Common myeloid progenitor, CD34-positive (primary cell): ENCODE measurements at places on chromosomes 2 and 18.

GRCh38 chr18:21000667-21001066 is 110.9 kb downstream of the ROCK1 start:
- DNase-seq = no peak

DNA sequence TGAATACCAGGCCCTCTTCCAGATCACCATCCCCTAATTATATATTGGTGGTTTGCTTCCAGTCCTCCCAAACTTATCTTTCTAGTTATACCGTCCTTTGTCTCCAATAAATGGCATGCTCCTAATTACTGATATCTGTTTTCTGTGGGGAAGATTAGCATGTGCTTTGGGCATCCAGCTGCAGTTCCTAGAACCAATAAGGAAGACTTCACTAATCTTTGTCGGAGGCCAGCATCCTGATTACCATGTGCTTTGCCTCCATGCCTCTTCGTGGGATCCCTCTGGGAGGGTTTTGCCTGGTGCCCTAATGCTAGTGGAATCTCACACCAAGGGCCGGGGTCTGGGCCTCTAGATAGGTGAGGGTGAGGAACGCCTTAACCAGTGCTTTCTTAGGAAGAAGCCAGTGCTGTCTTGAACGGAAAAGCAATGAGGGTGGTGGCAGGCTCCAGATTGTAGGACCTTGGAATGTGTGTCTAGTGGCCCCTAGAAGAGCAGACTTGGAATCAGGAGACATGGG is 47.7 kb downstream of the ACKR3 start:
- no peak for DNase-seq

DNA sequence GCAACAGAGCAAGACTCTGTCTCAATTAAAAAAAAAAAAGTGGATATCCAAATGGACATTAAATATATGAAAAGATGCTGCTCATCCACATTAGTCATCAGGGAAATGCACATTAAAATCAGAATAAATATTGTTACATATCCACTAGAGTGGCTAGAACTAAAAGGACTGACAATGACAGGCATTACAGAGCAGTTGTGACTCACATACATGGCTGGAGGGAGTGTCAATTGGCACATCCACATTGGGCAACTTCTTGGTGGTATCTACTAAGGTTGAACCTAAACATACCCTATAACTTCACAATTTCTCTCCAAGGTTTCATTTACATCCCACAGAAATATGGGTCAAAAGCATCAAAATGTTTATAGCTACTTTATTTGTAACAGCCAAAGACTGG is 14.0 kb upstream of the DNER start:
- DNase-seq = no peak

DNA sequence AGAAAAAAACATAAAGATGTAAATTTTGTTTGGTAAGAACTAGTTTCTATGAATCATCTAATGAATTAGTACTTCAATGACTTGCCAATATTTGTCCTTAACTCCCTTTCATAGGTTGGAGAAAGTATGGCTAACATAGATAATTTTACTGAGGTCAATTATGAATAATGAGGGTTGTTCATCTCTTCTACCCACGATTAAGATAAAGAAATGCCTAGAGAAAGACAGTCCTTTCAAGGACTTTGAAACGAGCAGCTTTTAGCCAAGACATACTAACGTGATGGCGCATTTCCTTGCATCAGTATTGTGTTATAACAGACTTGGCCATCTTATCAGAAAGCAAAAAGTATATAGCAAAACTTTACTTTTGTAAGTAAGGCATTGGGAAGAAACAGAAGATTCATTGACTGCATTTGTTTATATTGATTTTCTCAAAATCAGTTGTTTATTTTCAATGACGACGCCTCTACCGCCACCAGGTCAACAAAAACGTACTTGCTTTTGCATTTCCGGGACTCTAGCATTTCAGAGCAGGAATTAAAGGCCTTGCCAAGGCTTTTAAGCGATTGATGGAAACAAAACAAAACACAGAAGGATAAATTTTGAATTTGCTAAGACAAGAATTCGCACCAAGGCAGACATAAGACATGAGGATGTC is 961 bp downstream of the RBM43 start:
- DNase-seq = peak; percentile 65

DNA sequence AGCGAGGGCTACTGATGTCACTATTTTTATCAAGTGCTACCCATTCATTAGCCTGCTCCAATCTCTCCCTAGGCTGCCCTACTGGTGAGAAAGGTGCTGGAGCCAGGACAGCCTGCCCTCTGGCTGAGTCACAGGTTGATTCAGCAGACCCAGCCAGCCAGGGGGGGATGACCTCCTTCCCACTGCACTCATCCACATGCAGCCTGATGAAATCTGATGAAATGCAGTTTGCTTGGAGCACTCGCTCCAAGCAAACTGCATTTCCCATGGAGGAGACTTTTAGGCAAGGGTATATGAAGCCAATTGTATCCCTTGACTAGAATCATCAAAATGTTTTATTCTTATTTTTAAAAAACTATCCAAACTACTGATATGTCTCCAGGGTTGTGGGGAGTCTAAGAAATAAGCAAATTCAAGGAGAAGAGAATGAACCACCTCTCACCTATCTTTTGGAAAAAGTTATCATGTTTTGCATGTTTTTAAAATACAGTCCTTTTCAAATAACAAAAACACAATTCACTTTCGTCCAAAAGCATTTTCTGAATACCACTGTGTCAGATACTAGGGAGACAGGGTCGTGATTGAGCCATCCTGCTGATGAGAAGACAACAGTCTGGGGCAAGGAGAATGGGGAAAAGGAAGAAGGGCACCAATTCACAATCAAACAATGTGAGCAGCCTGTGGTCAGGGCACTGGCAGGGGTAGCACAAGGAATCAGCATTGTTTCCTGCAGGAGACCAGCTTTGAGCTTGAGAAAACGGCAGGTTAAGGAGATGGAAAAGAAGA is 128.3 kb downstream of the AFF3 start:
- no peak for DNase-seq

GRCh38 chr2:35787302-35788031 is 568.1 kb upstream of the CRIM1 start:
- DNase-seq = peak; percentile 14

- no peak for DNase-seq
Measured at GRCh38 chr2:172232708-172233396, 130.2 kb upstream of the DLX2 start.

DNA sequence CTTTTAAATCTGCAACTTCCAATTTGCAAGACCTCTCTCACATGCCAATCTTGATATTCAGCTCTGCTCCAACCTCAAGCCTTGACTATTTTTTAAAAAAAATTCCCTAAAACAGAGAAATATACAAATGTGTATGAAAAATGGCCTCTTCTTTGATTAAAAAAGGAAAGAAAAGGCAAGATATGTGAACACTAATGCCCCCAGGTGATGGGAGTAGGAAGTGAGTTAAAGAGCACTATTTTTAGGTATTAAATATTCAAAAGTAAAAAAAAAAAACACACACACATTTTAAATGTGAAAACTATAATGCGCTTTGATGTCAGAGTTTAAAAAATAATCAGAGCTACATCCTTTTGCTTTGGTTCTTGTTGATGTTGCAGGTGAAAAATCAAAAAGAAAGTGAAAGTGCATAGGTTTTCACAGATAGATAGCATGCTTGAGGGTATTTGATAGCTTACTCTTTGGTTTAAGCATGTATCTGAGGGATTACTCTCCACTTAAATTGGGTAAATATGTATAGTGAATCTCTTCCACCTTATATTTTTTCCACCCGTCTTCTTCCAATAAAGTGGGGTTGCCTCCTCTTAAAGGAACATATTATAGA is 406.0 kb upstream of the POU3F3 start:
- peak; percentile 33 for DNase-seq

DNA sequence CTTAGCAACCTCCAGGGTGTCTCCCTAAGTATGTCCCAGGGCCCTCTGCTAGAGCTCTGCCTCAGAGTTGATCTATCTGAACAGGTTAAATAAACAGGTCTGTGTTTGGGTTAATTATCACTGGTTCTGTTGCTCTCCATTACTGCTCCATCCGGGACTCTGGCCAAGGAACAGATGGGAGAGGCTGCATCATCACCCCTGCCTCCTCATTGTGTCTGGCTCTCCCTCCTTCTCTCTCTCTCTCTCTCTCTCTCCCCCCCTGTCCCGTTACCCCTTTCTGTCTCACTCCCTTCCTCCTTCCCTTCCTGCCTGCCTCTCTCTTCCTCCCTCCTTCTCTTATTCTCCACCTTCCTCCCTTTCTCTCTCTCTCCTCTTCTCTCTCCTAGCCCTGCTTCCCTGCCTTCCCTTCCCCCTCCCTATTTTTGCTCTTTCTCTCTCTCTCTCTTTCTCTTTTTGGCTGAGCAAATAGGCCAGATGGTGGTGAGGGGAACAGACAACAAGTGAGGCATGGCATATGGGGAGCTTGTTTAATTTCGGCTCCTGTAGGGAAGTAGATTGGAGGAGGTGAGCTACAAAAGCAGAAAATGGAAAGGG is 62.1 kb downstream of the SETBP1 start:
- DNase-seq = no peak

- DNase-seq = peak; percentile 57
Measured at GRCh38 chr2:208013285-208014178, 11.8 kb downstream of the PLEKHM3 start.

GRCh38 chr2:84925724-84926376 is 20.4 kb downstream of the TMSB10 start:
- peak; percentile 96 for DNase-seq

GRCh38 chr2:178947006-178947405 is 102.9 kb downstream of the CCDC141 start:
- no peak for DNase-seq

DNA sequence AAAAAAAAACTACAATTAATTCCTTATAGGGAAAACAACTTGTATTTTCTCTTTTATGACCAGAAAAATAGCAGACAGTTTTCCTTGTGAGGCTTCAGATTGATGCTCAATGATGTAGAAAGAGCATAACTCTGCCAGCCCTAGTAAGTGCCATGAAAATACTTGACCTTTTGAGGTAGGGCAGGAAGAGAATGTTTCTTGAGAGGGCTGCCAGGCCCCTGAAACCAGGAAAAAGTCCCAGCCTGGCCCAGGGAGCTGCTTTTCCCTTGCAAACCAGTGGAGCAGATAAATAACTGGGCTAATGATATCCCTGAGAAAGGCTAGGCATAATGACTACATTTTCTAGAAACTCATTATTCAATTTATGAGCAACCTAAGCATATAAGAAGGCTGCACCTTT is 126.8 kb downstream of the SLC8A1 start:
- DNase-seq = no peak

GRCh38 chr18:43876286-43876685 is 599.0 kb upstream of the SYT4 start:
- no peak for DNase-seq

- no peak for DNase-seq
Measured at GRCh38 chr2:138182937-138183312, 218.7 kb downstream of the HNMT start.

- peak; percentile 72 for DNase-seq
Measured at GRCh38 chr18:13382366-13382953, 163.9 kb downstream of the LDLRAD4 start.

DNA sequence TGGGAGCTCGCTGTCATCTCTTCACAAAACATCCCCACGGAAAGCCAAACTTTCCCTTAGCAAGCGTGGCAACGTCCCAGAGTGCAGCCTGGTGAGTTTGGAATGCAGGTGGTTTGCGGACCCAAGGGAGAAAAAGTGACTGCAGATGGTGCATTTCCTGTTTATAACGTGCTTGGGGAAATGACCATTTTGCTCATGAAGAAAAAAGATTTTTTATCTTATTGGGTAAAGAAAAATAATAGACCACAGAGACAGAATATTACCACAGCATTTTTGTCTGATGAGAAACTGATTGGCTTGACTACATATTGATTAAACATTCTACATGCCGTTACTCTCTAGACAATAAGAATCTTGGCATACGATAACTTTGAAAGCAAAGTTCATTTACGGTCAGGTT is 136.5 kb downstream of the COPS8 start:
- no peak for DNase-seq

- no peak for DNase-seq
Measured at GRCh38 chr18:48342581-48342980, 66.6 kb downstream of the ZBTB7C start.

DNA sequence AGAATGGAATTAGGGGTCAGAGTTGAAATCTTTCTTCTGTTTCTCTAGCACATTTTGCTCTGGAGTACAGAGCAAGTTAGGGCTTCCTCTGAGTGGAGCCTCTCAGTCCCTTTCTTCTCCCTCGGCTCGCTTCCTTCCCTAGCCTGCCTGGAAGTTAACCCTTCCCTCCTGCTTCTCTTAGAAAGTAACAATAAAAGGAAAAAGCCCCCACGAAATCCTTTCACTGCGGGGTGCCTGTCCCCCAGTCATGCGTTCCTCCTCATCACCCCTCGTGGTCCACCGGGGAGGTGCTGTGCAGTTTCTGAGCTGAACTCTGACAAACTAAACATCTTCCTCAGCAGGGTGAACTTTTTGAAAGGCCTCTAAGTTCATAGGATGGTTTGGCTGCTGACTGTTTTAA is 2.0 kb downstream of the IGFBP2 start:
- DNase-seq = no peak

DNA sequence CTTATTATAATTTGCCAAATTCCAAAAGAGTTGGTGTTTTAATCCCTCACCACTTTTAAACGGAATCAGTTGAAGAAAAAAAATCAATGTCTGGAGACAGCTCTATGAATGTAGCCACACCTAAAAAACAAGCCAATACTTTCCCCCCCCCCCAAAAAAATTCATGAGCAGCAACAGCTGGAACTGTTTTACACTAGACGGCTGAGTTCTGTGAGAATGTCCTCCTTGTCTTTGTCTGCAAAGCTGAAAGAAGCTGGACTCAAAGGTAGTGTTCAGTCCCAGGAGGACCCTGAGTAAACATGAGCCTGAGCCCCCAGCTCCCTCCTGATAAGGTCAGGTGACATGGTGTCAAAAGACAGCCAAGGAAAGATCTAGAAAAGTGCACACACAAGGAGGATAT is 68.2 kb downstream of the ZNF521 start:
- no peak for DNase-seq

DNA sequence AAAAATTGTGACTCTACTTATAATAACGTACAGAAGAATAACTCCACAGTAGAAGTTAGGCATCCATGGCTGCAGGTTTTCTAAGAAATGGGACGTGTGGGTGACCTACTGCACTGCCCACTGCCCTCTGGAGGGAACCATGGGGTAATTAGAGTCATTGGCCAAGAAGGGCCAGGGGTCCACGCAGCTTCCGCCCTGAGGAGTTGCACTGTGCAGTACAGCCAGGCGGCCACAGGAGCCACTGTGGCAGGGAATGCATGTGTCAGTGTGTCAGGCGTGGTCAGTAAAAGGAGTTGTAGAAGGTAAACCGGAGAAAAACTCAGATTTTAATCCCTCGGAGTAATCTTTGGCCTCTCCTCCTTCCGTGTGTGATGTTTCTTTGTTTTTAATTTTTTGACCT is 24.8 kb downstream of the NCK2 start:
- no peak for DNase-seq
